ENCODE measurements at places on chromosomes 5 and 9. TPM values are rescaled to one million over a fixed set of nuclear protein-coding genes. Genes with fewer than 3 reads are reported as not detected.

The MORN5 gene
- not detected for total RNA-seq

The PCDHGA10 gene
- 8.7 TPM for total RNA-seq

The RANBP3L gene
- total RNA-seq = 1.6 TPM

The PCDHGA3 gene
- total RNA-seq = 5.1 TPM

Measured in cardiac ventricle fibroblast (primary cell).